ENCODE measurements at places on chromosomes 4 and X.

GRCh38 chrX:28850955-28851354, 263.7 kb downstream of the IL1RAPL1 start:
- DNase-seq, result no peak

DNA sequence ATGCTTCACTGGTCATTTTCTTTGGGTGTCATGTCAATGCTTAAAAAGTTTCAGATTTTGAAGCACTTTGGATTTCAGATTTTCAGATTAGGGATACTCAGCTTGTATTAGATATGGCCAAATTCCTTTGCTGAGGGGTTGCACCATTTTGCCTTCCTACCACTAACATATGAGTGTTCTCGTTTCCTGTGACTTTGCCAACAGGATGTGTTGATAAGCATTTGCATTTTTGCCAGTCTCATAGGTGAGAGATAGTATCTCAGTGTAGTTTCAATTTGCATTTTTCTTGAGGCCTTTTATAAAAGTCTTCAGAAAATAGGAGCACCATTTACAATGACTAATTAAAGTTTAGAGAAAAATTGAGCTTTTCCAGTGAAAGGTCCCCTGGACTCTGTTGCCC, 71.6 kb upstream of the CLCN4 start:
- no peak for DNase-seq

- no peak for DNase-seq
These were observed 58.4 kb downstream of the AMELX start for GRCh38 chrX:11351375-11352295.

DNA sequence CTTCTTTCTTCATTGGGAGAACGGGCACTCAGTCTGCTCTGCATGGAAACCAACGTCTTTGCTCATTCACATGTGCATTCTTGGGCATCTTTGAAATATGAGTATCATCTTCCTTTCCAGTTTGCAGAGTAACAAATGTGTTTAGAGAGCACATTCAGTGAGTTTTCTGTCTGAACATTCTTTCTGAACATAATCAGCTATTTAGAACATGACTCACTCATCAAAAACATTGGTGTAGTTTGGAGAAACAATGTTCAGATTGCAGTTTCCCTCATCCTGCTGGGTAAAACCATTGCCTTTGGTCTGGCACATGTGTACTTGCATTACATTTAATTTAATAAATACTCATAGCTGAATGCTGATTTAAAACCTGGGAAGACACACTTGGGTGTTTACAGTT, 81.5 kb upstream of the F9 start:
- no peak for DNase-seq

- DNase-seq, result no peak
These were observed 144.3 kb upstream of the CPEB2 start for GRCh38 chr4:14857981-14858380.

- DNase-seq, result no peak
These were observed 1055.9 kb downstream of the PDHA2 start for GRCh38 chr4:96895826-96896225.

DNA sequence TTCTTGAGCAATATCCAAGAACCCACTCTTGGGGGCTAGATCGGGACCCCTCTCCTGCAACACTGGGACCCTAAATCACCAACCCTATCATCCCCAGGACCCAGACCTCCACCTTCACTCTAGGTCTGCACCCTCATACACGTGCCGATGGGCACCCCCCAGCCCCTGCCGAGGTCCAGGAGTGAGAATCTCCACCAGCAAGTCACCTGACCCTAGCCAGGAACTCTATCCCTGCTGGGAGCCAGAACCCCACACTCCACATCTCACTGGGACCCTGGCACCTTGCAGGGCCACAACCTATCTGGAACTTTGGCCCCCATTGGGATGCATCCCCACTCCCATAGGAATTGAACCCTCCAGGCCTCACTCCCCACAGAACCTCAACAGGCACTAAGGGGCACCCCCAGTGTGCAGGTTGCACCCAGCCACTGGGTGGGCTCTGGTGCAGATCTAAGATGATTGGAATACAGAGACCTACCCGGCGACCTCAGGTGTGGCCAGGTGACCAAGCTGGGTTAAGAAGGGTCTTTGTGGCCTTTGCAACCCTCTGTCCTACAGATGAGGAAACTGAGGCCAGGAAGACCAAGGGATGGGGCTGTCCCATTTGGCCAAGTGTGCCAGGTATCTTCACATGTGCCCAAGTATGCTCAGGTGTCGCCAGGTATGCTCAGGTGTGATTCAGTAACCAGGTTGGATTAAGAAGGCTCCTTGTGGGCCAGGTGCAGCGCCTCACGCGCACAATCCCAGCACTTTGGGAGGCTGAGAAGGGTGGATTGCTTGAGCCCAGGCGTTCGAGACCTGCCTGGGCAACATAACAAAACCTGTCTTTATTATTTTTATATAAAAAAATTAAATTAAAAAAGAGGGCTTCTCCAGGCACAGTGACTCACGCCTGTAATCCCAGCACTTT, 3.1 kb upstream of the DHRSX start:
- DNase-seq, result no peak

DNA sequence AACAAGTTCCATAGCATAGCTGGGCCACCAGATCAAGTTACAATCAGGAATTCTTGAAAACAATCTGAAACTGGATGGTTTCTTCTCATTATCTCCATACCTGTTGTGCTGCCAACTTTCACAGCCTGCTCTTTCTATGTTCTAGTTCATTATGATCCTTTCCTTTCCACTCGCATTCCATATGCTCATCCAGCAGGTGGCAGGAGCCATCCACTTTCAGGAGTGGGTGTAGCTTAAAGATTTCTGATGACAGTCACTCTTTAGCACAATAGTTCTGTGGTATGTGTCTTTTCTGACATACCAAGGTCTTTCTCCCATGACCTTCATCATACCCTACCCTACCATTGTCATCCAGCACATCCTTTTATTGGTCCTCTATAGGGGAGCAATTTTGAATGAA, 46.4 kb downstream of the PAGE2 start:
- peak; percentile 21 for DNase-seq

- DNase-seq, result no peak
These were observed 27.8 kb downstream of the CD99L2 start for GRCh38 chrX:150870487-150871340.
